Lung (tissue), 17 donors: ENCODE measurements at places on chromosomes 3 and 15. TPM values are rescaled to one million over a fixed set of nuclear protein-coding genes. Genes with fewer than 3 reads are reported as not detected.
A peak's percentile ranks its signal among the peaks of the same experiment; 100 is the strongest.

CHDH gene
- 2.8 TPM for polyA plus RNA-seq

DNA sequence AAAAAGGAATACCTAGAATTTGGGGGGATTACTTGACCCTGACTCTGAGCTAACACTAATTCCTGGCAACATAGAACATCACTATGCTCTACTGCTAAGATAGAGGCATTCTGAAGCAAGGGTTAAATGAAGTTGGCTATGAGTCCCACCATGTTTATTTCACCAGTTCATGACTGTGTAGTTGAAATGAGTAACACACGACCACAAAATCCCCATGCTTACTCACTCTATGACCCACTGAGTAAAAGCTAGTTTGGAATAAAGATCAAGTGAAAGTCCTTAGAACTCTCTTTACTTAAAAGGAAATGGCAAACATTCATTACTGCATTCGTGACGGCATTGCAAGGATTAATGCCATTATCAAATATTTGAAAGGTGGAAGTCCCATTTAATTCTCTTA is 47.4 kb downstream of the MRPL46 start:
- H3K4me3 ChIP-seq = no peak overlapping the region
- H3K27ac ChIP-seq = no peak overlapping the region
- H3K36me3 ChIP-seq = no peaks in the 10 kb centered on the region
- no peaks in the 10 kb centered on the region for H3K27me3 ChIP-seq
- no peak for DNase-seq

DNA sequence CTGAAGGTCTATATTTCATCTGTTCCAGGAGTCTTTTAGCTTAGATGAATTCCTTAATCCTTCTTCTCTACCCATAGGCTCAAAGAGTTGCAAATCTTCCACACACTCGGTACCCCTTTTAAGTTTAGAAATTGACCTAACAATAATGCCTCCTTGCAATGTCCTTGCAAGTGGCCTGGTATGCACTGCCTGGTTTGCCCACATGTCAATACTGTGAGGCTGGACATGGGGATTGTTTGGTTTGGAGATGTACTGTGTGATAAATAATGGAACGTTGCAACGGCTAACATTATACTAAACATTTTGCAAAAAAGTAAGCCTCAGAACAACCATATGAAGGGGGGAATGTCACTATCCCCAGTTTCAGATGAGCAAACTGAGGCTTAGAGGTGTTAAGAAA is 22.4 kb upstream of the TPM1 start:
- H3K36me3 ChIP-seq = no peaks in the 10 kb centered on the region
- no peaks in the 10 kb centered on the region for H3K4me1 ChIP-seq

UROC1 gene
- polyA plus RNA-seq = 0.08 TPM

DNA sequence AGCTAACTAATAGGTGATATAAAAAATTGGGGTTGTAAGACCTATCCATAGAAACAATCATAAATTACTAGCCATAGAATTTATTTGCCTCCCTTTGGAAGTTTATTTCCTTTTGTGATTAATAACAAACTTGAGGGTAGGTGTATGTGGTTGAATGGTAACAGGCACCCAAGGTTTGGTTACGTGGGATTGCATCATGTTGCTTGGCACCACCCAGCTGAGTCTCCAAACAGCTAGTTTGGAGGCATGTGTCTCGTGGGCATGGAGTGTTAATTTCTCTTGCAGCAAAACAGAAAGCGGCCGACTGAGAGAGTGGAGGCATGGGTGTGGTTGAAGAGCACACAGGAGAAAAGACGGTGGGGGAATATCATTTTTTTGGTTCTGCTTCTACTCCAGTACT is 441.4 kb downstream of the CNTN4 start:
- H3K36me3 ChIP-seq = no peaks in the 10 kb centered on the region
- no peaks in the 10 kb centered on the region for H3K4me1 ChIP-seq
- H3K27me3 ChIP-seq = no peaks in the 10 kb centered on the region
- no peak for DNase-seq
- H3K4me3 ChIP-seq = no peak overlapping the region

DNA sequence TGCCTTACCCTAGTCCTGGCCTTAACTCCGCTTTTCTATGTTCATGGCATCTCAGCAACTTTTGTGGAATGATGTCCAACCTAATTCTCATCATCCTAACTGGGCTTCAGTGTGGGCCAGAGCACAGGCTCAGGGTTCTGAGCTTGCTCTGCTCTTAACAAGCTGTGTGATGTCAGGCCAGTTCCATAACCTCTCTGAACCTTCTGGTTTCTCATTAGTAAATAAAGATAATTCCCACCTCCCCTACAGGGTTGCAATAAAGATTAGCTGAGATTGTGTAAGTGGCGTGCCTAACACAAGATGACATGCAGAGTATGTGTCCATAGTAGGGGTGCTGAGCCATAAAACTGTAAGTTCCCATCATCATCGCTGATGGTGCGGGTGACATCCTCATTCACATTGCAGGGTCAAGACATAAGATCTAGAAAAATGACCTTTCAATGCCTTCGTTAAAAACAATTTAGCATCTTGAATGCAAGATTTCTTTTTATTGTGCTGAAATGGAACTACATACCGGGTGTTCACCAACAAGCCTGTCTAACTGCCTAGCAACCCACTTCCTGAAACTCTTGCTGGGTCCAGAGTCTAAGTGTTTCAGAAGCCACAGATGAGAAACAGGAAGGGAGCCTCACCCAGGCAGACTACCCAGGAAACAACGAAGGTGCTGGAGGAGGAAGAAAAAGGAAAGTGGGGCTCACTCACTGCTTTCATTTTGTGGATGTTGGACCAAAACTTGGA is 36.2 kb downstream of the CDCP1 start:
- no peak for DNase-seq
- H3K27me3 ChIP-seq = no peaks in the 10 kb centered on the region
- H3K36me3 ChIP-seq = no peaks in the 10 kb centered on the region
- H3K27ac ChIP-seq = peak overlapping the region; percentile 17

DNA sequence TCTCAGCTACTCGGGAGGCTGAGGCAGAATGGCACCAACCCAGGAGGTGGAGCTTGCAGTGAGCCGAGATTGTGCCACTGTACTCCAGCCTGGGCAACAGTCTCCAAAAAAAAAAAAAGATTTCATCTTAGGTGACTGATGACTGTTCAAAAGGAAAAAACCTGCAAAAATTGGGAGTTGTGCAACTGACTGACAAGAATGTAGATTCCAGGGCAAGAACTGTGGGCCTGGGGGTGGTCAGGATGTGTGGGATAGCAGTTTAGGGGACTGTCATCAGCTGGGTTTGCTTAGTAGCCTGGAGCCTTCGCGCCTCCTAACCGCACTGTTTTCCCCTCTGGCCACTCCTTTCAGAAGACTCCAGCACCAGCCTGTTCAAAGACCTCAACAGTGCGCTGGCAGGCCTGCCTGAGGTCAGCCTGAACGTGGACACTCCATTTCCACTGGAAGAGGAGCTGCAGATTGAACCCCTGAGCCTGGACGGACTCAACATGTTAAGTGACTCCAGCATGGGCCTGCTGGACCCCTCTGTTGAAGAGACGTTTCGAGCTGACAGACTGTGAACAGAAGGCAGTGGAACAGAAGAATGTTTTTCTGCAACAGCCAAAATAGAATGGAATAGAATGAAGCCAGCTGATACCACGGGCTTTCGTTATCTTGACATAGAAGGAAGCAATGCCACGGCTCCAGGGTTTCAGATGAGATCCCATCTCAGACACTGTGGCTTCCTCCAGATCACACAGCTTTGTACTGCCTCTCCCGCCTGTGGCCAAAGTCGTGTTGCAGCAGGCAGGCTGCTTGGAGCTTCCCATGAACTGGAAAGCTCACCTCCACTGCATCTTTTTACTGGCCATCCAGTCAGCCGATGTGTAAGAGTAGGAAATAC is 75.3 kb upstream of the BLM start:
- no peak overlapping the region for H3K27ac ChIP-seq
- H3K27me3 ChIP-seq = no peaks in the 10 kb centered on the region
- no peak for DNase-seq
- no peaks in the 10 kb centered on the region for H3K4me1 ChIP-seq

- DNase-seq = no peak
- peaks cover 4% of the 10 kb centered on the region for H3K36me3 ChIP-seq
- peak overlapping the region; percentile 24 for H3K27ac ChIP-seq
- H3K4me3 ChIP-seq = no peak overlapping the region
Measured at GRCh38 chr3:172239218-172239790, 199.9 kb downstream of the FNDC3B start.

ABI3BP gene
- polyA plus RNA-seq = 21.9 TPM

GRCh38 chr3:172627057-172627809 is 83.6 kb downstream of the NCEH1 start:
- H3K27me3 ChIP-seq = no peaks in the 10 kb centered on the region
- H3K27ac ChIP-seq = peak overlapping the region; percentile 40
- H3K36me3 ChIP-seq = no peaks in the 10 kb centered on the region

- H3K36me3 ChIP-seq = no peaks in the 10 kb centered on the region
- no peak overlapping the region for H3K4me3 ChIP-seq
- H3K4me1 ChIP-seq = no peaks in the 10 kb centered on the region
- H3K27ac ChIP-seq = no peak overlapping the region
- no peak for DNase-seq
- H3K27me3 ChIP-seq = no peaks in the 10 kb centered on the region
Measured at GRCh38 chr3:104368760-104369159, 997.9 kb upstream of the ALCAM start.

DNA sequence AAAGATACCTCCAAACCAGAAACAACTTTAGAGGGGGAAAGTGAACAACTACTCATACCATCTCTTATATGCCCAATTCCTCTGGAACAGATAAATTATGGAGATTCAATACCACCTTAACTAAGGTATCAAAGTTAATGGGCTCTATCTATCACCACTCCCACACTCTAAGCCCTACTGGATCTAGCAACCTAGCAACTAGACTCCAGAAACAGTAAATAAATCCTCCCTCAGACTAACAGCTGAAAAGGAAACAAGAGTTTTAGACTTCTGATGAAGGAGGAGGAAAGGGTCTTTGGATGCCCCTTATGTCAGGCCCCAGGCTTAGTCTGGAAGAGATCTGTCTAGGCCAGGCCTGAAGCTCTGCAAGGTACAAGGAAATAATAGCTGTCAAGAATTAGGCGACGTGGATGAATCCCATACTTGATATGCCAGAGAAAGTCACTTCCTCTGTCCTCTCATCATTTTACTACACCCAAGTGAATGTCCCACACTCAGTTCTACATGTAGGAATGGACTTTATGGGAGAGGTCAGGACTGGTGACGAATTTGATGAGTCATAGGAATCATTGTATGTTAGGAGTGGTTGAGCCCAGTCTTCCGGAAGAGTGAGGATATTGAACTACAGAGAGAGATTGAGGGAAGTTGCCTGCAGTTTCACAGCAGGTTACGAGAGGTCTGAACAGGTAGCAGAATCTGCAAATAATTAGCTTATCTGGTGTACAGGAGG is 113.8 kb downstream of the AKAP13 start:
- no peaks in the 10 kb centered on the region for H3K27me3 ChIP-seq
- H3K36me3 ChIP-seq = peaks cover 2% of the 10 kb centered on the region
- peak overlapping the region; percentile 58 for H3K27ac ChIP-seq
- DNase-seq = no peak

DNA sequence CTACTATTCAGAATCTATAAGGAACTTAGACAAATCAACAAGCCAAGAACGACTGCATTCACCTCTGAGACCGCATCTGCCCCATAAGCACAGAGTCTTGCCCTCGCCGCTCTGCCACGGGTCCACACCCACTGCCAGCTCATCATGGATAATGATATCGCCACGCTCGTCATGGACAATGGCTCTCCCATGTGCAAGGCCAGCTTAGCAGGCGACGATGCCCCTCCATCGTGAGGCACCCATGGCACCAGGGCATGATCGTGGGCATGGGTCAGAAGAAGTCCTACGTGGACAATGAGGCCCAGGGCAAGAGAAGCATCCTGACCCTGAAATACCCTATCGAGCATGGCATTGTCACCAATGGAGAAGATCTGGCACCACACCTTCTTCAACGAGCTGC is 92.1 kb upstream of the FXR1 start:
- H3K4me3 ChIP-seq = no peak overlapping the region
- no peak for DNase-seq
- no peaks in the 10 kb centered on the region for H3K27me3 ChIP-seq
